ENCODE measurements at places on chromosomes 11 and 22.

GRCh38 chr11:123580137-123580536, 74.3 kb downstream of the SCN3B start:
- no peak overlapping the region for H3K27ac ChIP-seq
- no peak for DNase-seq
- no peaks in the 10 kb centered on the region for H3K36me3 ChIP-seq
- H3K4me3 ChIP-seq = no peak overlapping the region

- no peak overlapping the region for H3K4me3 ChIP-seq
- no peaks in the 10 kb centered on the region for H3K4me1 ChIP-seq
- H3K27ac ChIP-seq = no peak overlapping the region
- no peaks in the 10 kb centered on the region for H3K27me3 ChIP-seq
These were observed 8.1 kb downstream of the CSF2RB start for GRCh38 chr22:36921309-36922104.

- H3K36me3 ChIP-seq = peaks cover 31% of the 10 kb centered on the region
- no peak overlapping the region for H3K4me3 ChIP-seq
- H3K4me1 ChIP-seq = no peaks in the 10 kb centered on the region
- H3K27ac ChIP-seq = no peak overlapping the region
- no peaks in the 10 kb centered on the region for H3K27me3 ChIP-seq
These were observed 27.1 kb downstream of the BRD1 start for GRCh38 chr22:49800408-49801238.

DNA sequence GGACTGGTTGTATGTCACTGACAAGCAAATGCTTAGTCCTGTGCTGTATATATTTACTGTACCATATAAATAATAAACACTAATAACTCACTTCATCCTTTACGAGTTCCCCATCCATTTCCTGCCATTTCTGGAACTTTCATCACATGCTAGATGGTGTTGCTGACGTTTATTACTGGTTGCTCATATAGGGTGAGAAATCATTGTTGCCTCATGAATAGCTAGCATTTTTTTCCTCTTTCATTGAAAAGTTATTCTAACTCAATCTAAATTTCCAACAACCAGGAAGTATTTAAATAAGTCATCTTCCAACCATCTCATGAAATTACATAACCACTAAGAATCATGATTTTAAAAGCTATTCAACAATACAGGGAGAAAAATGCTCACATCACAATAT, 88.6 kb upstream of the RCN1 start:
- DNase-seq = no peak
- no peak overlapping the region for H3K27ac ChIP-seq
- no peaks in the 10 kb centered on the region for H3K4me1 ChIP-seq
- no peak overlapping the region for H3K4me3 ChIP-seq
- peaks cover 5% of the 10 kb centered on the region for H3K27me3 ChIP-seq

DNA sequence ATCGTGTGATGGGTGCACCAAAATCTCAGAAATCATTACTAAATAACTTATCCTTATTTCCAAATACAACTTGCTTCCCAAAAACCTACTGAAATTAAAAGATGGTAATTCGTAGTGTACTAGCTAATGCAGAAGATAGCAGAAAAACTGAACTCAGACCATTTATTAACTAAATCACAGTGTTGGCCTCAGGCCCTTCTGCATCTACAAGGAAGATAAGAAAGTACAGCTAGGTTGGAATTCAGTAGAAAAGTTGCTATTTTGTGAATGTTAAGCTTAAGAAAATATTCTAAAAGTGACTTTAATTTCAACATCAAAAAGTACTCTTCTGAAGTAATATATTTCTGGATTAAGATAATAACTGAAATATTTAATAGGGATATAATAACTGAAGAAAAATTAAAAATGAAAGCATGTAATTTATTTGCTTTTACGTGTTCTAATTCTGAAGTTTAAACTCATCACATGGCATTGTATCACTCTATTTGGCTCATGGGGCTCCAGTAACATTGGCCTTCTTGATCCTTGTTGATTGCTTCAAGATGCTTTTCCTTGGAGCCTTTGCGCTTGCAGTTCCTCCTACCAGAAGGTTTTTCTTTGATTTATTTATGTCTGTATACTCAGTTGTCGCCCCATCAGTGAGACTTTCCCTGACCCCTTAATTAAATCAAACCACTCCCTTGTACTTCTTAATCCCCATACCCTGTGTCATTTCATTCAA, 847.9 kb upstream of the ANO3 start:
- no peaks in the 10 kb centered on the region for H3K4me1 ChIP-seq
- no peak for DNase-seq
- no peaks in the 10 kb centered on the region for H3K27me3 ChIP-seq
- H3K4me3 ChIP-seq = no peak overlapping the region
- H3K36me3 ChIP-seq = no peaks in the 10 kb centered on the region

DNA sequence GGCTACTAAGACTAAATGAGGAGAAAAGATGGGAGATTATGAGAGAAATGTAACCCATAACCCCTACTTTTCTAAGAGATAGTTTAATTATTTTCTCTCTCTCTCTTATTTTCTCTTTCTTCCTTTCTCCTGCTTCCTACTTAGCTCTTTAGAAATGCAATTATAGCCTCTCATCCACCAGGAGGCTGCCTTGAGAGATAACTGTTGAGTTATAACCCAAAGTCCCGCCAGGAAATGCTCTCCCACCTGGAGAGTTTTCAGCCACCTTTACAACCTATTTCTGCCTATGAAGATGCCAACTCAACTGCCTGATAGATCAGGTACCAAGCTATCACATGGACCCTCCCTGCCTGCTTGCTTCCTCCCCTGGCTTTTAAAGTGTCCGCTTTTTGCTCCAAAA, 34.0 kb upstream of the TMEM123 start:
- no peaks in the 10 kb centered on the region for H3K36me3 ChIP-seq
- H3K4me1 ChIP-seq = peaks cover 9% of the 10 kb centered on the region

GRCh38 chr11:4884361-4884760, 2.7 kb downstream of the OR51T1 start:
- no peak overlapping the region for H3K4me3 ChIP-seq
- no peaks in the 10 kb centered on the region for H3K36me3 ChIP-seq
- H3K4me1 ChIP-seq = no peaks in the 10 kb centered on the region
- peaks cover 2% of the 10 kb centered on the region for H3K27me3 ChIP-seq
